Stimulated activated CD8-positive, alpha-beta memory T cell treated with anti-CD3 and anti-CD28 coated beads, Interleukin-4, amount 100 ng/mL, for 48 hours (primary cell): ENCODE measurements at places on chromosomes 1 and 21.
A peak's percentile ranks its signal among the peaks of the same experiment; 100 is the strongest.

- DNase-seq: no peak
These were observed 8.9 kb downstream of the COL9A2 start for GRCh38 chr1:40308036-40308727.

GRCh38 chr1:183219616-183220009 lies 33.5 kb downstream of the LAMC2 start:
- DNase-seq: no peak

DNA sequence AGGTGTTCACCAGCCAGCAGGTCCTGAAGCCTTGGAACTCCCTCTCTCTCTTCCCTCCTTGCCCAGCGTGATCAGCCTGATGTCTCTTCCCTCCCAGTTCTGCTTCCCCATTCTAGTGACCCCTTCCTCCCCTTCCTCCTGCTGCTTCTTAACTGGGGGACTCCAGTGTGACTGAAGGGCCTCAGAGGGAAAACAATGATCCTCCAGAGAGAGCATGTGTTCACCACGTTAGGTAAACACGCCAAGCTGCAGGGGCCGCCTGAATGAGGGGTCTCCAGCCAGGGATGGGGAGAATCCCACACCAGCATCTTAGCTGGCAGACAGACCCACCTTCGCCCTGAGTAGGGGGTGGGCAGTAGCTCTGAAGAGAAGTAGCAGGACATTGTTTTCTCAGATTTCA lies 124.8 kb downstream of the TMEM53 start:
- DNase-seq: no peak

- DNase-seq: peak; percentile 80
These were observed 30.8 kb upstream of the ABCG1 start for GRCh38 chr21:42187976-42188653.

- no peak for DNase-seq
These were observed 31.7 kb upstream of the KHDRBS1 start for GRCh38 chr1:31981972-31982371.

DNA sequence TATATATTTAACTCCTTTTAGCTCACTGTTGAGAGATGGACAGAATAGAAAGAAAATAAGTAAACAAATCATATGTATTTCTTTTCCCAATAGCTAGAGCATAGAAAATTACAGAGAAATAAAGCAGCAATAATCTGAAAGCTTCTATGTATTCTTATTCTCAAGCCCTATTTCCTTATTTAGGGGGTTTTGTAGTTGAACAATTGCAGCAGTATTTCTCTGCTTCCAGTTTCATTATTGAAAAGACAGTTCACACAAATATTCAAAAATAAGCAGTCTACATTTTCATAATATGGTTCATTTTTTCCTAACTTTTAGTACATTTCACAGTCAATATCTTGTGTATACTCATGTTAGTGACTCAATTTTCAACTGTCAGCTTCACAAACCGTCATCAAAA lies 638.2 kb downstream of the MRPL39 start:
- no peak for DNase-seq
